ENCODE measurements at places on chromosomes 2 and 18.

DNA sequence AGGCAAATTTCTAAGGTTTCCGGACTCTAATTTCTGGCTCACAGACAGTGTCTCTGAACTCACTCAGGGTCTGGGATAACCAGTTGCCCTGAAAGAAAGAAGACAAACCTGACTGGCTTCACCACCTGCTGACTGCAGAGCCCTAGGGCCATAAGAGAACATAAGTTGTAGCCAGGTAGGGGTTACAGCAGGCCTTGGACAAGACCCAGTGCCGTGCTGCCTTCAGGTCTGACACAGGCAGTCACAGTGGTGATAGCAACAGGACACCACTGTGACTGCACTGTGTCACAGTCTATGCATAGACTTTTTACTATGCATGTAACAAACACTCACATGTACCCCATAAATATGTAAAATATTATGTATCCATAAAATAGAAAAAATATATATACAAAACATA lies 508.5 kb downstream of the PID1 start:
- no peak for ATAC-seq

- ATAC-seq = no peak
Measured at GRCh38 chr18:7470101-7470500, 97.0 kb upstream of the PTPRM start.

- ATAC-seq = no peak
Measured at GRCh38 chr2:21052044-21052443, 8.2 kb upstream of the APOB start.

DNA sequence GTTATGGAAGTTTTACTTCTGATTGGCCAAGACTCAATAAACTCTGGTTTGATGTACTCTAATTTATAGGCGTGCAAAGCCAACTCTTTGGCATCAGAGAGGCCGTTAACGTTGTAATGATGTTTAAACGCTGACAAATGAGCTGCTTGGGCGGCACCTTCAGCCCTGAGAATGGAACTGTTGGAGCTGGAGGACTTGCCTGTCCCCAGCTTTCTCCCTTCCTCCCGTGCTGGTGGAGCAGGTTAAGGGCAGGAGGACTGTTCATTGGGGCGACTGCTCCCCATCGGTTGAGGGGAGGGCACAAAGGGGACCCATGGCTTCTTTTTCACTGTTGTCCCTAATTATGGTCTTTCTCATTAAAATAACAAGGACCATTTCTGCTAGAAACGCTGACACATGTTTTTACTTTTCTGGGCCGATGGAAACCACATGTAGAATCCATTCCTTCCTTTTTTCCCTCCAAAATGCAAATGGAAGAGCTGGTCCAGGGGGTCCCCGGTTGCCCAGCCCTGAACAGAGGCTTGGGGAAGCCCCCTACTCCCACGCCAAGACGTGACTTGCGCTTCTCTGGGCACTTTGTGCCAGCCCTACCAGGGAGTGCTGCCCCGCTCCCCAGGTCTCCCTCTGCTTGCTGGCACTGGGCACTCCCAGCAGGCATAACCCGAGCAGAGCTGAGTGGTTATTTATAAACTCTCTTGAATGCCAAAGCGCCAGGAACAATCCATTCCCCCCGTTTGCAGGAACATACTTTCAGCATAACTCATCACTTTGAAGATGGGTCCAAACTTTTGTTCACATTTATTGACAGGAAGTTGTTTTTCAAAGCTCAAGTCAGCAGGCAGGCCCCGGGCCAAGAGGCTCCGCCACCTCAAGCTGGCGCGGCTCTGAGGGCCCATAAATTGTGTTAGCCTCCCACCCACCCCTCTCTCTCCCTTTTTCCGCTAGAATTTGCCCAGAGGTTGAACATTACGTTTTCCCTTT lies 170.1 kb downstream of the ASB1 start:
- ATAC-seq = no peak

GRCh38 chr2:1557467-1557820 lies 144.2 kb downstream of the TPO start:
- no peak for ATAC-seq

GRCh38 chr2:187988348-187988747 lies 303.3 kb upstream of the GULP1 start:
- no peak for ATAC-seq

DNA sequence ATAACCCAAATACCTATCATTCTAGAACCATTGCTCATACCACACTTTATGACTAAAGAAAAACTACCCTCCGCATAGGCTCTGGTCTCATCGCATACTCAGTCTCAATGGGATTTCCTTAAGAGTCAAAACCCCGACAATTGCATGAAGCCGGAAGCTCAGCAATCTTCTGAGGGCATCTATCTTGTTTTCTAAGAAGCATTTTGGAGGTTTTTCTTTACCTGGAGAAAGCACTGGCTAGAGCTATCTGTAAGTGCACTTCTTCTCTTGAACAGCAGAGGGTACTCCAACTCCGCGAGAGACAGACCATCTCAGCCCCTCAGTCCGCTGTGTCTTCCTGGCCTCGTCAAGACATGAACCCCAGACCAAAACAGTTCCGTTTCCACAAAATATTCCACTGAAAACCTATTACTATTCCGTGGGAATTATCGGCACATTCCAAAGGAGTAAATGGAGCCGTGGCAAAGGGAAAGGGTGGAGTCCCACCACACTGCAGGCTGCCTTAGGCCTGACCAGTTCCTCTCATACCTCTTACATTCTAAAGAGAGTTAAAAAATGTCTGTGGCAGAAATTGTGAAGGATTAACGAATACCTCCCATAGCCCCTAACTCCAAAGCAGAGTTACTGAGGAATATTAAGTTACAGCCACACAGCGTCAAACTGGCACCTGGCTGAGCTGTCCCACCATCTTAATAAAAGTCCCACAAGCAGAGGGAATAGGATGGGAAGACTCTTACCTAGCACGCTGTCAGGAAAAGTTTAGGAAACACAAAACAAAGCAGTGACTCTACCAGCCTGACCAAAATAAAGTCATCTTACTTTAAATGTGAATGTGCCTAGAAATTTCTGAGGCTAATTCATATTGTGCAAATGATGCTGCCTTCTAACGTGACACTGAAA lies 325.6 kb upstream of the VRK2 start:
- peak; percentile 60 for ATAC-seq

DNA sequence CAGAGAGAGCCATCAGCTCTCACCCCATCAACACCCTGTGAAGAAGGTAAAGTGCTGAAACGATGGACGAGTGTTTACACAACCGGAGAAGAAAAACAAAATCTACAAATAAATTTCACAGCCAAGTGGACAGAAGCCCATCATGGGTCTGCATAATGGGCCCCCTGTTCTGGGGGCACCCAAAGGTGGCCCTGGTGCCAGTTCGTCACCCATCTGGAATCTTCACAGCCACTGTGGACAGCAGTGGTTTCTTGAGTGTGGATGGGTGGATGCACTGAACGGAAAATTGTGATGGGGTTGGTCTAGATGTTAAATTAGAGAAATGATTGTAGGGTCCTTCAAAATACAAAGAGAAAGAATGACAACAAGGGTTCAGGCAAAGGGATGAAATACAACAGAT lies 38.8 kb downstream of the ANKMY1 start:
- ATAC-seq = no peak

GRCh38 chr2:5482929-5483331 lies 209.3 kb upstream of the SOX11 start:
- ATAC-seq = no peak

DNA sequence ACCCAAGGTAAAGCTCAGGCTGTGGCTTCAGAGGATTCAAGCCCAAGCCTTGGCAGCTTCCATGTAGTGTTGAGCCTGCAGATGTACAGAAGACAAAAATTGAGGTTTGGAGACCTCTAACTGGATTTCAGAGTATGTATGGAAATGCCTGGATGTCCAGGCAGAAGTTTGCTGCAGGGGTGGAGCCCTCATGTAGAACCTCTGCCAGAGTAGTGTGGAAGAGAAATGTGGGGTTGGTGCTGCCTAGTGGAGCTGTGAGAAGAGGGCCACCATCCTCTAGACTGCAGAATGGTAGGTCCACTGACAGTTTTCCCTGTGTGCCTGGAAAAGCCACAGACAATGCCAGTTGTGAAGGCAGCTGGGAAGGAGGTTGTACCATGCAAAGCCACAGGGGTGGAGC lies 239.9 kb downstream of the SPAG16 start:
- ATAC-seq = no peak

GRCh38 chr18:77765468-77765867 lies 515.8 kb downstream of the GALR1 start:
- no peak for ATAC-seq

GRCh38 chr2:110828330-110828729 lies 96.0 kb downstream of the ACOXL start:
- no peak for ATAC-seq

DNA sequence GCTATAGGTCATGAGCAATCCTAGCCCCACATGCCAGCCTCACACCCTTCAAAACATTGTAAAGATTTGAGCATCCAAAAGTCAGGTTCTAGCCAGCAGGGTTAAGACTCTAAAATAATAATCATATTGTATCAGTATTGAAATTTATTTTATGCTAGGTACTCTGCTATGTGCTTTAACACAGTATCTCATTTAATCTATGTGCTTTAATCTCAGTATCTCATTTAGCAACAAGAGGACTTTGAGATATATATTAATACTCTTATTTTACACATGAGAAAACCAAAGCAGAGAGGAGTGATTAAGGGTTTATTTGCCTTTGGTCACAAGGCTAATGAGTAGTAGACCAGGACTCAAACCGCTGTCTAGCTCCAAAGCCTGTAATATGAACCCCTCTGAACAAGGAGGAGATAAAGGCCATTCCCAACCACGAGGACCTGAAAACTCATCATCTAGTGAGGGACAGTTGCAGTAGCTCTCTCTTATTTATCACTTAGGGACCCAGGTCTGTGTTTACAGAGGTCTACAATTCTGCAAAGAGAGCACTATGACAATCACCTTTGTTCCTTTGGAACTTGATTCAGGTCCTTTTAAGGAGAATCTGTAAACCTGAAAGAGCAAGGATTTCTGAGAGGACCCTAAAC lies 116.5 kb upstream of the SERTAD2 start:
- ATAC-seq = no peak

- ATAC-seq = no peak
Measured at GRCh38 chr2:55418512-55419232, 984 bp downstream of the CCDC88A start.

GRCh38 chr2:226644399-226644865 lies 155.2 kb downstream of the IRS1 start:
- no peak for ATAC-seq

GRCh38 chr2:185239491-185239890 lies 499.1 kb upstream of the FSIP2 start:
- ATAC-seq = no peak

Measured in activated CD4-positive, CD25-positive, alpha-beta regulatory T cell treated with anti-CD3 and anti-CD28 coated beads, Interleukin-2, amount 50 U/mL, for 24 hours (primary cell).